ENCODE measurements at places on chromosomes 11 and 22.

DNA sequence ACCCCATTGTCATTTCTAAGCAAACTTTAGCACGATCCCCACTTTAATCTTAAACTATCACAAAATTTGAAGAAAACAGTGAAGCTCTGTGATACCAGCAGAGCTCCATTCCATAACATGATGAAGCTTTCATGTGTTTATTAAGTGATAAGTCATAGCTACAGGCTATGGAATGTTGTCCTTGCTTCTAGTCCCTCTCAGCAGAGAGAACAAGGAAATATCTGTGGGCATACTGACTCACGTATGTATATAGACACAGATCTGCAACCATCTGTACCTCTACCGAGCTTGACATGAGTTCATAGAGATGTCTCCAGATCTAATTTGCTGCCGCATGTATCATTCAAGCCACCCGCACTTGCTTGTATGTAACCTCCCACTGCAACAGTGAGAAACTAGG is 588.9 kb downstream of the ETS1 start:
- ATAC-seq = no peak

- no peak for ATAC-seq
These were observed 31.9 kb downstream of the PPP2R1B start for GRCh38 chr11:111734101-111734953.

DNA sequence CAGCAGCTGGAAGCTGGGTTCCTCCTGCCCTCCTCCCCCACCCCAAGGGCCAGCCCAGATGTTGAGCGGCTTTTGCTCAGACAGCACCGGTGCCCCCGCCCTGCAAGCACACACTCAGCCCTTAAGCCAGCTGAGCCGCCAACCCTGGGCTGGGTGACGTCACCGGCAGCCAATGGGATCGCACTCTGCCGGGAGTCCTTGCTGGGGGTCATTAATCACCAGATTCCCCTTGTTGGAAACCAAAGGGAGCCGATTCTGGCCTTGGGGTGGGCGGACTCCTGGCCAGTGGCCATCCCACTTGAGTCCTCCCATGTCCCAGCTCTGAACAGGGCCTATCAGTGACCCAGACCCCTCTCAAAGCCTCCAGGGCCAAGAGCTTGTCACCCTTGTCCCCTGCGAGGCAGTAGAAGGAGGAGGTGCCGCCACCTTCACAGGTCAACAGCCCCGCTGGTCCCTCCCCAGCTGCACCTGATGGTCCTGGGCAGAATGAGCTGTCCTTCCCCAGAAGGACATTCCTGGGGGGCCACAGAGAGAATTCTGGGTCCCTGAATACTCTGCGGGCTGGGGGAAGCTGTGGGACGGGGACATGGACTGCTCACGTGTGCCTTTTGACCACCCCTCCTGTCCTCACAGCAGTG is 7.4 kb downstream of the DUSP8 start:
- ATAC-seq = no peak

DNA sequence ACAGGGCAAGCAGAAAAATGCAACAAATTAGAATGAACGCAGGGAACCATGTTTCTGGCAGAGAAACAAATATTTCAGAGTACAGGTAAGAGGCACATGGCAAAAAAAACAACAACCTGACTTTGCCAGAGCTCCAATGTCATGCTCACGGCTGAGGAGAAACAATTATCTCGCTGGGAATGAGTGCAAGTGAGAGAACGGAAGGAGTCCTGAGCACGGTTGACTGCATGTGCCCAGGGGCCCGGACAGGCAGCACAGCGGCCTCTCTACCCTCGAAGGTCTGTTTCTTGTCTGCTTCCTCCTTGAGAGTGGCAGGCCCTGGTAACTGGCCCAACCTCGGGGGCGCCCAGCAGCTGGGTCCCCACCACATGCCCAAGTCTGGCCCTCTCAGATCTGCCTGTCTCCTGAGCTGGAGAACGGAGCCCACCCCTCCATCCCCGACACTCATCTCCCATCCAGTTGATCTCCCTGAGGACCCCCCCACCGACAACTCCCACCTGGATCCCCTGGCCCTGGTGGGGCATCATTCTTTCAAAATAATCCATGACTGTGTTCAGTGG is 24.6 kb upstream of the RTN4R start:
- no peak for ATAC-seq

GRCh38 chr11:86519064-86519911 is 144.6 kb downstream of the CCDC81 start:
- no peak for ATAC-seq

DNA sequence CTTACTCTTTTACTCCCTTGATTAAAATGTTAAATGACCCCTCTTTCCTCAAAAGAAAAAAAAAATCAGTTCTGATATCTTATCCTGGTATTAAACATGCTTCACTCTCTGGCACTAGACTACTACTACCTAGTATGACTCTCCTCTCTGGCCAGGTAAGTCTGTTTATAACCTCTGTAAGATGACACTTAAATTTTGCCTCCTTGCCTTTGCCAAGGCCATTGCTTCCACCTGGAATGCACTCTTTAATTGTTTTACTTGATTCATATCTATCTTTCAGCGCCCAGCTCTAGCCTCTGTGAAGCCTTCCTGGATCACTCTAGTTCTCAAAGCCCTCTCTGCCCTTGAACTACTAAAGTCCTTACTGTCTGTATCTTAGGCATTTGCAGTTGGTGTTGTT is 170.4 kb downstream of the ETS1 start:
- no peak for ATAC-seq

DNA sequence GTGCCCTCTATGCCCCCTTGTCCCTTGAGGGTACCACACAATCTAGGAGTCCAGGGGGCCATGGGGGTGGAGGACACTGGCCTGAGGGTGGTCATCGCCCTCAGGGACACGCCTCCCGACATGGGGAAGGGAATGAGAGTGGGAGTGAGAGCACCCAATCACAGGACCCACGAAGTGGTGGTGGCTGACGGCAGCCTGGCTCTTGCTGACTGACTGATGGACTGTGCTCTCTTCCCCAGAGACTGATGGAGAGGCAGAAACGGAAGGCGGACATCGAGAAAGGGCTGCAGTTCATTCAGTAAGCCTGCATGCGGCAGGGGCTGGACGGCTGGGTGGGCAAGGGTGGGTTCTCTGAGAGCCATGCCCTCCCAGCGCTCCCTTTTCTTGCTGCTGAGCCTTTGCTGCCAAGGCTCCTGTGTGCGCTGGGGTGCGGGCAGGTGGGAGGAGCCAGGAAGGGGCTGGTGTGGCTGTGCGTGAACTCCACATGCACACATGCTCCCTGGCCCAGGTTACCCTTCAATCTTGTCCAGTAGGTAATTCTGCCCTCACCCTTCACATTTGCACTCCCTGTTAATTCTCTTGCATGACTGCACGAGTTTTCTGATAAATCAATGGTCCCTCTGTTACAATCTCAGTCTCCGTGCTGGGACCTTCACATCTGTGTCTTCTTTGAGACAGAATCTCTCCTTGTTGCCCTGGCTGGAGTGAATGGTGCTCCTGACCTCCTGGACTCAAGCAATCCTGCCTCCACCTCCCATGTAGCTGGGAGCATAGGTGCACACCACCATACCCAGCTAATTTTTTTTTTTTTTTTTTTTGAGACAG is 19.3 kb downstream of the ZC3H7B start:
- ATAC-seq = no peak

DNA sequence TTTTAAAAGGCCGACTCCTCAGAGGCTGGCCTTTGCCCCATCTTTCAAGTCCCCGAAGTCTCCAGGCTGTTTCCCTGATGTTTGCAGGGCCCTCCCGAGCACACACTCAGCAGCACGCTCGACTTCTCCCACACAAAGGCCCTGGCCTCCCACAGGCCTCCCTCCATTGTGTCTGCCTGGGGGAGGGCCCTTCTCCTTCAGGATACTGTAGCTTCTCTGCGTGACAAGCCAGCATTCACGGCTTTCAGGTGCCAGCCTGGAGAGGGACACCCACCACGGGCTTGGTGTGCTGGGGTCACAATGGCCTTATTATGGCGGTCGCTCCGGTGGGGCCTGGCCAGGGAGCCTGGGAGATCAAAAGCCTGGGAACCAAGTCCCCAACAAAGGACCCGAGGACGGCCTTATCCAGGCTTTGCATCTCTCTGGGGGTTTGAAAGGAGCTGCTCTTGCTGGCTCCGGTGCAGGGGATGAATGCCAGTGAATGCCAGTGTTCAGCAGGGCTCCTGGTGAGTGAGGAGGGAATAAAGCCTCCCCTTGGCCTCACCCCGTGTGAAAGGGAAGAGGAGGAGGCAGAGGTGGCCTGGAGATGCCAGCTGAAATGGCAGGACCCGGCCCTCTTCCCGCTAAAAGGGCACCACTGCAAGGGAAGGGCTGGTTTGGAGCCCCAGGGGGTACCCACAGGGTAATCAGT is 55.0 kb downstream of the TRAF6 start:
- ATAC-seq = no peak
